ENCODE measurements at places on chromosomes 1 and 21.

- no peak for DNase-seq
Observed at GRCh38 chr1:98681812-98682211, 20.3 kb downstream of the SNX7 start.

GRCh38 chr1:178411756-178412399 lies 84.9 kb downstream of the CLEC20A start:
- DNase-seq = no peak

GRCh38 chr21:40797891-40798290 lies 49.1 kb downstream of the DSCAM start:
- DNase-seq = peak; percentile 29

- no peak for DNase-seq
Observed at GRCh38 chr1:145777357-145778145, 46.3 kb downstream of the RNF115 start.

DNA sequence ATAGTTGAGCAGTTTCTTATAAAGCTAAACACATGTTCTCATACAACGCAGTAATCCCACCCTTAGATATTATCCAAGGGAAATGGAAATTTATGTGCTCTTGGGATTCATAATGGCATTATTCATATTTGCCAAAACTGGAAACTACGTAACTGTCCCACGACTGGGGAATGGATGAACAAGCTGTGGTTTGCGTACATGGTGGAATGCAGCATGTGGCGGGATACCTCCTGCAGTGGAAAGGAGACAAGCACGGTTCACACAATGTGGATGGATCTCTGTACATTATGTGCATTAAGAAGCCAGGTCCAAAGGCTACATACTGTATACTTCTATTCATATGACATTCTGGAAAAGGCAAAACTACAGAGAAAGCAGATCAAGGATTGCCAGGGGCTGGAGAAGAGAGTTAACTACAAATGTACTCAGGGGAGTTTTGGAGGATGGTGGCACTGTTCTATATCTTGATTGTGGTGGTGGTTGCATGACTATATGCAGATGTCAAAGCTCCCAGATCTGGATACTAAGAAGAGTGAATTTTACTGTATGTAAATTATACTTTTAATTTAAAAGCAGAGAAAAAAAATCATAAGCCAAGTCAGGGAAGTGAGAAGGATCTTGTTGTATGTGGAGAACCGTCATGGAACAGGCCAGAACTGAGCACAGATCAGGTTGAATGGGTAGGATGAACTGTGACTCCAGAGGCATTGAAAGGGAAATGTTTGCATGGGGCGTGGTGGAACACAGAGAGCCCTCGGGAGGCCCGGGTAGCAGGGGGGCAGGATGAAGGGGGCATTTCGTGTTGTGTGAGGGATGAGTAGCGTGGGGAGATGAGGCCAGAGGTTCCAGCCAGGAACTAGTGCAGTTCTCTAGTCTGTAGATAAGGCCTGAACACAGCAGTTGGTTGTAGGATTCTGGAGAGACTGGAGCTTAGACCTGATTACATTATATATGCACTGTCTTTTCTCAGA lies 90.7 kb downstream of the GALNT2 start:
- DNase-seq = no peak

DNA sequence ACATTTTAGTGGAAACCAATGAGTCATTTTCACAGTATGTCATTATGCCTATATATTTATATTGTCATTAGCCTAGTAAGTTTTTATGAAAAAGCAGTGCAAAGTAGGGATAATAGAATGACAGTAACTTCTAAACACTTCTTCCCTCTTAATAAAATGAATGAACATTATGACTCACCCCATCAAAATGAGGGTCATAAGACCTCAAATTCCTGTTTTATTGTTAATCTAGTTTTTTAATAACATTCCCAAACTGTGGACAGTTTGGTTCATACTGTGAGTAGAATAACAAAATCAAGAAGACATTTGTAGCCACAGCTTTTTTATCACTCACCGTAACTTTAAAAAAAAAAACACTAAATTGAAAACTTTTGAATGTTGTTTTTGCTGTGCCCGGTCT lies 160.5 kb downstream of the LRRC40 start:
- DNase-seq = peak; percentile 82

GRCh38 chr1:43994794-43995790 lies 3.7 kb downstream of the CCDC24 start:
- DNase-seq = no peak

- DNase-seq = no peak
Observed at GRCh38 chr1:2049225-2049717, 940 bp upstream of the PRKCZ start.

GRCh38 chr1:169184812-169185211 lies 78.3 kb downstream of the ATP1B1 start:
- DNase-seq = no peak

All from astrocyte (in vitro differentiated cells and primary cell).